CD4-positive, CD25-positive, alpha-beta regulatory T cell (primary cell): ENCODE measurements at places on chromosomes 11 and 22. TPM values are rescaled to one million over a fixed set of nuclear protein-coding genes. Genes with fewer than 3 reads are reported as not detected.

The SUSD2 gene
- 0.81 TPM for total RNA-seq

GRCh38 chr11:8030526-8031247 lies 43.5 kb downstream of the EIF3F start:
- DNase-seq = no peak

- no peak for DNase-seq
These were observed 22.8 kb upstream of the TP53AIP1 start for GRCh38 chr11:128965485-128965884.

- no peak for DNase-seq
These were observed 6.2 kb downstream of the STIM1 start for GRCh38 chr11:3861683-3862082.

DNA sequence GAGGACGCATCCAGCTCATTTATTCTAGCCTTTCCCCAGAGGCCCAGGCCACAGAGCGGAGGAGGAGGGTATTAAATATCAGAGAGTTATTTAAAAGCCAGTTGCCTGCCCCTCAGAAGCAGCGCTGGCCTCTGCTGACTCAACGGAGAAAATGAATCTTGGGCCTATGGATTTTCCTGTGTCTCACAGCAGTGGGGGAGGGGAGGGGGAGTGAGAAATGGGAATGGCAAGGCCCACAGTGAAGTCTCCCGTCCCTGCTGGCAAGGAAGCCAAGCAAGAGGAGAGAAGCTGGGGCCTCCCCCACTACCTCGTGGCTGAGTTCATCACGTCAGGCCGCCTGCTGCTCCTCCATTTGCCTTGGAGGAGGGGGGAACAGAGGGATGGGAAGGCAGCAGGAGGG lies 4.5 kb upstream of the TPBGL start:
- no peak for DNase-seq
